Stimulated activated CD8-positive, alpha-beta memory T cell treated with anti-CD3 and anti-CD28 coated beads, Interleukin-15, amount 100 ng/mL, for 24 hours (primary cell): ENCODE measurements at places on chromosomes 5 and 9.

GRCh38 chr5:65142511-65143011 lies 339.2 kb downstream of the ADAMTS6 start:
- DNase-seq: no peak

DNA sequence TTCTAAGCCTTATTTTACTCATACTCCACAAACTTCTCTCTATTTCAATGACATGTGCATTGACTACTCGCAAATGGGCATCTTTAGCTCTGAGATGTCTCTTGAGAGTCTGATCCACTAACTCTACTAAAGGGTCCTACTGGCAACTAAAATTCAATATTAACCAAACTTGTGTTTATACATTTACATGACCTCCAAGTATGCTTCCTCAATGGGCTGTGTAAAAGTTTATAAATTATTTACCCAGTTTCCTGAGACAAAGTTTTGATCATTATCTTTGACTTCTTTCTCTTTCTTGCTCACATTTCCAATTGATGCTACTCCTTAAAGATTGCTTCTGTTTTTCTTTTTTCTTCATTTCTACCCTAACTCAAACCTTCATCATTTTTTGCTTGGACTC lies 510.1 kb upstream of the DAB2 start:
- no peak for DNase-seq

DNA sequence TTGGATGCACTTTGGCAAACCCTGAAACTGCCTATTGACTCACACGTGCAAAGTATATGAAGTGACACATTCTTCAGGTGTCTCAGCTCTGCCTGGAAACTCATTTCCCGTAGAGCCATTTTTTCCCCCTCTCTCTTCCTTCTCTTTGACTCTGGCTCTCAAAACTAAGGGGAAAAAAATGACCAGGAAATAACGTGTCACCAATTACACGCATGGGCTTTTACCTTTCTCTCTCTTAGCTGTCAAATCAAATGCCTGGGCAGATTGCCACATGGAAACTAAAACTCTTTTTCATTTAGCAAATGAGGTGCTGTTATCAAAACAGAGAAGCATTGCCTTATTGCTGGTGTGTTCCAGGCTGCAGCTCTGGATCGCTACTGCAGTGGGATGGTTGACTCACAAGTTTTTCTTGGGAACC lies 18.3 kb upstream of the IFNK start:
- no peak for DNase-seq

DNA sequence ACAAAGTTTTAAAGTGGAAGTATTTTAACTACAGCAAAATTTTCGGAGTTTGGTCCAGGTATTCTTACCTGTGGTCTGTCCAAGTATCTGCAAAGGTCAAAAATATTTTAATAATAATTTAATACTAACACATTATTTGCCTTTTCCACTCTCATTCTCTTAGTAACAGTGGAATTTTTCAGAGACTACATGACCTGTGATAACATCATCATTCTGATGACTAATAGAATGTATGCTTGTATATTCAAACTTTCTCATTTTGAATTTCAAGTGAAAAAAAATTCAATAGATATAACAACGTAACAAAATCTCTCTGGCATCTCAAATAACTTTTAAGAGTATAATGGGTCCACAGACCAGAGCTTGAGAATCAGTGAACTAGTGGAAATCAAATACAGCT lies 78.3 kb downstream of the FBXL17 start:
- no peak for DNase-seq

DNA sequence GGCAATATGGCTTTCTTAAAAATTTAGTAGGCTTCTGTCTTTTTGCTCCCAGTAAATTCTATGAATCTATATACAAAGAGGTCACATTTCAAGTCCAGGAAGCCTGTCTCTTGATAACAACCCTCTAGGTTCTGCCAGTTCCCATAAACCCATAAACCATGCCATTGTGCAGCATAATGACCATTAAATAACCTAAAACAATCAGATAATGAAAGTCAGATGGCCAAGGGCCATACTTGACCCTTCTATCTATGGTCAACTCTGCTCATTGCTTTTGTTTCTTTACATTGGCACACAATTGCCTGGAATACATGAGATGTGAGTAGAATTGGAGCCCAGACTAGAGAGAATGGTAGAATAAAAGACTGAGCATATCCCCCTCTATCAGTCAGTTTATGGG lies 305.4 kb upstream of the KIF2A start:
- DNase-seq: no peak

- DNase-seq: no peak
Measured at GRCh38 chr5:39178171-39178570, 41.2 kb downstream of the FYB1 start.

GRCh38 chr5:1939256-1939655 lies 56.5 kb upstream of the IRX4 start:
- no peak for DNase-seq

- no peak for DNase-seq
Measured at GRCh38 chr5:93993161-93993560, 251.8 kb upstream of the POU5F2 start.

GRCh38 chr5:173623296-173623771 lies 6.9 kb upstream of the BOD1 start:
- no peak for DNase-seq

- DNase-seq: no peak
Measured at GRCh38 chr9:4299005-4299795, 668 bp downstream of the GLIS3 start.

GRCh38 chr5:42843675-42844292 lies 32.1 kb upstream of the SELENOP start:
- no peak for DNase-seq

DNA sequence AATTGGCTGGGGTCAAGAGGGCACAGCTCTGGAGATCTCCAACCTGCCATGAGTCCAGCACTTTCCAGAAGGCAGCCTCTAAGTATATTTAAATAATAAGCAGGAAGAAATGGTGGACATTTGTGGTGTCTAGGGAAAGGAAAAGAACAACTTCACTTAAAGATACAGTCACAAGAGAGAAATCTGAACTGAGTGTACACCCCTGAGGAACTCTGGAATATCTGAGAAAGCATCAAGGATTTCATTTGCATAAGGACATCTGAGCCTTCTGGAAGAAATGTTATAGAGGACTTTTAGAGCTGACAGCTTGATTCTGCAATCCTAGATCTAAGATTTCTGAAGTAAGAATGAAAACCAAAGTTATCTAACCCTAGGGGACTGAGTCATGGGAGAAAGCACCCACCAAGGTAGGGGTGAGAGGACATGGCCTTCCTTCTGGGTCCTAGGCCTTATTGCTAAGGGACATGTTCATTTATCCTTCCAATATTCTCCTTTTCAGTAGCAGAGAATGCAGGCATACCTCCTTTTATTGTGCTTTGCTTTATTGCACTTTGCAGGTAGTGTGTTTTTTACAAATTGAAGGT lies 253.4 kb upstream of the SLC24A2 start:
- DNase-seq: no peak

DNA sequence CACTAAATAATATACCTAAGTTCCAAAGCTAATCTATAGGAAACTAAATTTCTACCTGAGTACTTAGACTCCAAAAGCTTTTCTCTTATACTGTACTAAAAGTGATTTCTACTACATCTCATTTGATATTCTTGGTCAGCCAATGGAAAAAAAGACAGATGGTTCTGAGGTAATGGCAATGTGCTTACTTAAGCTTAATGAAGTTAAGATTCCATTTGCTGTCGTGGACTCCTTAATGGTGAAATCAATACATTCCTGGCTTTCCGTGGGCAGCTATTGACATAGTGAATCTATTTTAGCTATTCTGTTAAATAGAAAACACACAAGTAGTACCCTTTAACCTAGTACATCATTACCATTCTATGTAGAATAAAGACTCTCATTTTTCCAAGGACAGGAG lies 1825.6 kb upstream of the CDH9 start:
- DNase-seq: no peak
